HS-27A (cell line): ENCODE measurements at places on chromosomes 6 and 20.

GRCh38 chr20:58892932-58893224, 40.4 kb downstream of the GNAS start:
- no peak for DNase-seq

DNA sequence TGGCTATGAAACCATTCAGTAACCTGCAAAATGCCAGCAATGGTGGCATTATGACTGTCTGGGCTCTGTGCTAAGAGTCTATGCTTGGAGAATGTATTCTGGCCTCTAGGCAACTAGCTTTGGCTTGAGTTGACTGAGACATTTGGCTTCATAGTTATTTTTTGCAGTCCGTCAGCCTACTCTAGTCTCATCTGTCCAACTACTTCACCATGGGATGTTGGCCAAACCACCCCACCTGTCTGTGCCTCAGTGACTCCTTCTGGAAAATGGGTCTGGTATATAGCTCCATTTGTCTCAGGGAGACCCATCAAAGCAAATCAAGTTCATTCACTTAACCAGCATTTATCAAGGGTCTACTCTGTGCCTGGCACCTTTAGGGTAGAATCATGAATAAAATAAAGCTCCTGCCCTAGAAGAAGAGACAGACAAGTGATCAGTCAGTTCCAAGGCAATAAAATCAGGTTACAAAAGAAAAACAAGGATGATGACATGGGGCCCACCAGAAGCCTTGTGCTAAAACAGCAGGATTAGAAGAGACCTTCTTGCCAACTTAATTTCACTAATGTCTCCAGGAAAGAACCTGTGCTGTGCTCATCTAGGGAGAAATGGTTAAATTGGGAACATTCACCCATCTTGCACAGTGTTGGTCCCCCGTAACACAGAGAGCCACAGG, 102.4 kb upstream of the ARMC2 start:
- DNase-seq = no peak

DNA sequence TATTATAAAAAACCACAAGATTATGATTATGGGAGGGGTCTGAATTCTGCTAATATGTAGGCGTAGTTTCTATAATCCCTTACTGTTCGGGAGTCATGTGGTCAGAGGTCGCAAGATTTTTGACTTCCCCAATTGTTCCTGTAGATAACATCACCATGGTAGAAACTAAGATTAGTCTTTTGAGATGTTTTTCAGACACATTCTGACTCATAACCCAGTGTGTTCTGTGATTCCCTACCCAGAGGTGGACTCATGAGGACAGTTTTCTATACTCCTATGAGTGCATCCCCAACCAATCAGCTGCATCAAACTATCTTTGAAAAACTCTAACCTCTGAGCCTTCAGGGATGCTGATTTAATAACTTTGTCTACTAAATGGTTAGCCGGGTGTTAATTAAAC, 175.5 kb downstream of the RFPL4B start:
- DNase-seq = no peak

DNA sequence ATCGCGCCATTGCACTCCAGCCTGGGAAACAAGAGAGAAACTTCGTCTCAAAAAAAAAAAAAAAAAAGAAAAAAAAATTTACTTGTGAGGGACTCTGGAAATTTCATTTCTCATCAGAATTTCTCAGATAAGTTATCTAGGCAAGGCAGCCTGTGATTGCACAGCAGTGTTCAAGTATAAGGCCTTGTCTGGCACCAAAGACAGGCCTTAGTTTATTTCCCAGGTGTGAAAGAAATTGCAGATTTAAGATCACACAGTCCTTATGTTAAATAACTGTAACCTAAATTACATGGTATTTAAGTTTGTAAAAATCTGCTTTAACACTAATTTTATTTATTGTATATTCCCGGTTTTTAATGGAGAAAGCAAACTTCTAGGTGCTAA, 34.8 kb downstream of the HFE start:
- DNase-seq = no peak

DNA sequence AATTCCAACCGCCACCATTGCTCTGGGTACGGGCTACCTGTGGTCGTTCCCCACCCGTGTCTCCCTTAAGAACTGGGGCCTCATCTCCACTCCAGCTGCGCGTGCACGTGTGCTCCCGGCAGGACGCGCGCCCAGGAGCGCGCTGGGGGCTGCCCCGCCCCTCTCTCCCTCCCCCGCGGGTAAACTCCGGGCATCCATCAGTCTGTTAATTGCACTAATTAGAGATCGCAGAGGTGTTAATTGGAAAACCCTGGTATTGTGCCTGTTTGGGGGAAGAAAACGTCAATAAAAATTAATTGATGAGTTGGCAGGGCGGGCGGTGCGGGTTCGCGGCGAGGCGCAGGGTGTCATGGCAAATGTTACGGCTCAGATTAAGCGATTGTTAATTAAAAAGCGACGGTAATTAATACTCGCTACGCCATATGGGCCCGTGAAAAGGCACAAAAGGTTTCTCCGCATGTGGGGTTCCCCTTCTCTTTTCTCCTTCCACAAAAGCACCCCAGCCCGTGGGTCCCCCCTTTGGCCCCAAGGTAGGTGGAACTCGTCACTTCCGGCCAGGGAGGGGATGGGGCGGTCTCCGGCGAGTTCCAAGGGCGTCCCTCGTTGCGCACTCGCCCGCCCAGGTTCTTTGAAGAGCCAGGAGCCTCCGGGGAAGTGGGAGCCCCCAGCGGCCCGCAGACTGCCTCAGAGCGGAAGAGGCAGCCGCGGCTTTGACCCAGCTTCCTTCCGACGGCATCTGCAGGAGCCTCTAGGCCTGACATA, 14.4 kb downstream of the FOXP4 start:
- no peak for DNase-seq

GRCh38 chr6:145332011-145332410, 403.3 kb downstream of the EPM2A start:
- DNase-seq = no peak

DNA sequence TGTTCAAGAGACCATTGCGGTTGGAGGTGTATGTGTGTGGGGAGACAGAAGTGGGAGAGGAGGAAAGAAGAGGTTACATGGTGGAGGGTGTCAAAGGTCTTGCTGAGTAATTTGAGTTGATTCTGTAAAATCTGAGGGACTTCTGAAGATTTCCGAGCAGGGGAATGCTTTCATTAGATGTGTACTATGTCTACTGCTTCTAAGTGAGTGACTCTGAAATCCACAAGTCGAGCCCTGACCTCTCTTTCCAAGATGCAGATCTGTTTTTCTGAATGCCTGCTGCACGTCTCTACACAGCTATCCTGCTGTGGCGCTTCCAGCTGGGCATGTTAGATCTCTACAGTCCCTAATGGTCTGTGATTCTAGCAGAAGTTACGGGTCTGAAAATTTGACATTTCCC, 209.8 kb downstream of the ATXN1 start:
- no peak for DNase-seq

GRCh38 chr6:37922563-37922962, 103.0 kb downstream of the ZFAND3 start:
- no peak for DNase-seq

- DNase-seq = no peak
Observed at GRCh38 chr6:44563397-44563796, 175.9 kb downstream of the CDC5L start.
